Mucosa of gallbladder (tissue), 1 donor: ENCODE measurements at places on chromosomes 7 and 10. TPM values are rescaled to one million over a fixed set of nuclear protein-coding genes. Genes with fewer than 3 reads are reported as not detected.

DNA sequence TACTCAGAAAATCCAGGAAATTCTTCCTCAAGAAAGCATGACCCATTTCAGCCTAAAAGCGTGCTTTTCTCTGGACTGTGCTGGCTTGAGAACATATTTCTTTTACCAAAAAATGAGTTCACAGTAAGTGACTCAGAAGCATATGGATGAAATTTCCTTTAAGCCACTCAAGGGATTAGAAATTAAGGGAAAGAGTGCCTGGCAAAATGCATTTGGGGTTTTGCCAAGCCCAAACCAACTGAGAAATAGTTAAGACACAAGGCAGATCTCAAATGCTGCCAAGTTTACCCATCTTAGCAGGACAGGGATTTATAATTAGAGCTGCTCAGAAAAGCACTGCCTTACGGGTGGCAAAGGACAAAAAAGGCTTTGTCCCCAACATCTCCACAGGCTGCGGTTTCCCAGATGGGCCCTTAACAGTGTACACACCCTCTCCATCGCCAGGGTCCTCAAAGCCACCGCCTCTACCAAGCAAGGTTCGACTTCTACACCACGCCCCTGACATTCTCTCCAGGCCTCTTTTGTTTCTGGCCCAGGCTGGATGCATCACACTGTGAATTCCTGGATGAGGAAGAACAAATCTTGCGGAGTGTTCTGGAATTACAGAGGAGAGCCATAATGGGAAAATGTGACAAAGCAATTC, 30.1 kb upstream of the CDHR3 start:
- DNase-seq: peak; percentile 13

DNA sequence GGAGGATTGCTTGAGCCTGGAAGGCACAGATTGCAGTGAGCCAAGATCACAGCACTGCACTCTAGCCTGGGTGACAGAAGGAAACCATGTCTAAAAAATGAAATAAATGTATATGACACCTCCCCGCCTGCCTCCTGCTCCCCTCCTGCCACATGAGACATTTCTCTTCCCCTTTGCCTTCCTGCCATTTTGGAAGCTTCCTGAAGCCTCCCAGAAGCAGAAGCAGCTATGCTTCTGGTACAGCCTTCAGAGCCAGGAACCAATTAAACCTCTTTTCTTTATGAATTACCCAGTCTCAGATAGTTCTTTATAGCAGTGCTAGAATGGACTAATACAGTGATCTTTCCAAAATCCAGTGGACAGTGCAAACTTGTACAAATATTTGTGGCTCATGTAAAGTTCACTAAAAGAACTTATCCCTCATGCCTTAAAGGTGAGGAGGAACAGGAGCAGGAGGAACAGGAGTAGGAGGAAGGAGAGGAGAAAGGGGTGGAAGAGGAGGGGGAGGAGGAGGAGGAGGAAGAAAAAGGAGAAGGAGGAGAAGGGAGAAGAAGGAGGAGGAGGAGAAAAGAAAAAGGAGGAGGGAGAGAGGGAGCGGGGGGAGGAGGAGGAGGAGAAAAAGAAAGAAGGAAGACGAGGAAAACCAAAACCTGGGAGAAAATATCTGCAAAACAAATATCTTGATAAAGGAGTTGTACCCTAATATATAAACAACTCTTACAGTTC, 2.8 kb upstream of the ABI1 start:
- DNase-seq: no peak

DNA sequence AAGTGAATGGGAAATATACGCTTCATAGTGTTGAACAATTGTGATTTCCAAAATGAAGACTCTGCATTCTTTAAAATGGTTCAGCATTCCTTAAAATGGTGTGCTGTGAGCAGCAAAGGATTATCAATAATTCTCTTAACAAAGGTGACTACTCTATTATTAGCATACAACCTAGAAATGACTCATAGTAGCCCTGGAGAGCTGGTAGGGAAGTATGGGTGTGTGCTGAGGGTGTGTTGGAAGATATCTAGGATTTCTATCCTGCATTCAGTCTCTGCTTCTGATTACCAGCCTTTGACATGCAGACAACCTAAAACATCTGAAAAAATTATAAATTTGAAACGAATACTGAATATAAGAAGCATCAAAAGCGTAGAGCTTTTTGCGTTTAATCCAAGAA, 72.5 kb downstream of the SEMA3D start:
- DNase-seq: no peak

- DNase-seq: no peak
Measured at GRCh38 chr10:130041451-130042371, 68.9 kb downstream of the C10orf143 start.

IFIT3 gene
- total RNA-seq: 11.1 TPM

GRCh38 chr7:146948703-146949102, 832.1 kb downstream of the CNTNAP2 start:
- no peak for DNase-seq

BLNK gene
- 43.9 TPM for total RNA-seq

GRCh38 chr10:5071411-5072198, 22.6 kb upstream of the AKR1C3 start:
- DNase-seq: peak; percentile 83

COL13A1 gene
- total RNA-seq: 2.5 TPM

GRCh38 chr7:48285373-48285772, 114.1 kb downstream of the ABCA13 start:
- DNase-seq: no peak

TET1 gene
- total RNA-seq: 3.1 TPM

DNA sequence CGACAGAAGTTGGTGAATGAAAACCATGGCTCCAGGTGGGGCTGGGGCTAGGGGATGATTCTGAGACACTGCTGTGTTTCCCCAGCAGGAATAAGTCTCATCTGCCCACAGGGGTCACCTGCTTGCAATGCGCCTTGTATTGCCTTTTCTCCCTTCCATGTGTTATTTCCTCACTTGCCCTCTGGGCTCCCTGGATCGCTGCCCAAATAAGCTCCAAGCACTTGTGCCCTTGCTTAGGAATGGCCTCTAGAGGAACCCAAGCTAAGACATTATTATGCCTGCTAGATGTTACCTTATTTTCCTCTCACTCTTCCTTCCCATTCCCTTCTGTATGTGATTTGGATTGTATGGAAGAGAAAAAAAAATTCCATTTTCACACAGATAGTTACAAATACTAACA, 24.8 kb upstream of the PLPP4 start:
- no peak for DNase-seq

DNA sequence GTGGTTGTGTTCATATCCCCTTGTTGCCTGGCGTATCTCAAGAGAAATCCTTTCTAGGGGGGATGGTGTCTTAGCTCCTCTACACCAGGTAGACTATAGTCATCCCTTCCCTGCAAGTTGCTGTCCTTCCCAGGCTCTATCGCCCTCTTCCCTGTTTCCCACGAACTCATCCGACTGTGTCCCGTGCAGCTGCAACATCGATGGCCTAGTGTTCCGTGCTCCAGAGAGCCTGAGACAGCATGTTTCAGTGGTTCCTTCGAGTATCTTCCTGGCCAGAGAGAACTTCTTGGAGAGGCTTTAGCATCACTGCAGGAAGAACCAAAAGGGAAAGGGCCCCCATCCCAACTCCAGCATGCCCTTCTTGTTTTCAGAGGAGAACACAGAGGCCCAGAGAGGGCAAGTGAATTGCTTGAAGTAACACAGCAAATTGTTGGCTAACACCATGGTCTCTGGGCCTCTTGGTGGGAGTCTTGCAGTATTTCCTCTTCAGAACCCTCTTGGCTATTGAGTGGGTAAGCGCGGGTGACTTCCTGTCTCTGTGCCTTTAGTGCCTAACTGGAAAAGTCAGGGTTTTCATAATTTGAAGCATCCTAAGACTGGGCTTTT, 162.9 kb downstream of the RGS10 start:
- DNase-seq: no peak

UCMA gene
- not detected for total RNA-seq

DNA sequence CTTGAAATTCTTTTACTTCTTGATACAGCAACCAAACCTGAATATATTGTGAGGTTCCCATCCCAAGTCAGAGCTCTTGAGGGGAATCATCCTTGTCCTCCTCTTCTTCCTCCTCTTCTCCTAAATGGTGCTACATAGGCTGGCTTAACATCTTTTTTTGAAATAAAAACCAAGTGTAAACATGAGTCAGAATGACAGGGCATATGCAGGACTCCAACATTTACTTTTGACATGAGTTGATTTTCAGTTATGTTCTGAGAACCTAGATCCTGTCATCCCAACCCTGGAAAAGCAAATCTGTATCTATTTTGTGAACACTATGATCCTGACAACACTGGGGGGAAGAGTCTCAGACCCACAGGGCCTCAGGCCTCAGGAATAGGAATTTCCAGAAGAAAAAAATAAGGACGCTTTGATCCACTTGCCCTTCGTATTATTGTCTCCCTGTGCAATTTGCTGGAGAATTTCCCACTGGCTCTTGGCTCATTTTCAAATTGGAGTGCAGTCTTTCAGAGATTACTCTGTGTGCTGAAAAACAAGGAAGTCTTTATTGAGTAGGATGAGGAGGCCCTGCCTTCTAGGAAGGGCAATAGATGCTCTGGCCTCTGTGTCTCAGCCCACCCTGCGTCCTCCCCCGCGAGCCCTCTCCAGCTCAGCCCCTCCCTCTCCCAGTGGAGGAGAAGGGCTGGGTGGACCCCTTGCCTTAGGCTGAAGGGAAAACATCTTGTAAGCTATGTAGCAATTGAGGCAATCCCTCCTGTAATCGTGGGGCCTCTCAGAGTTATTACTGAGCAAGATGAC, 121.6 kb downstream of the CREB5 start:
- peak; percentile 34 for DNase-seq

DNA sequence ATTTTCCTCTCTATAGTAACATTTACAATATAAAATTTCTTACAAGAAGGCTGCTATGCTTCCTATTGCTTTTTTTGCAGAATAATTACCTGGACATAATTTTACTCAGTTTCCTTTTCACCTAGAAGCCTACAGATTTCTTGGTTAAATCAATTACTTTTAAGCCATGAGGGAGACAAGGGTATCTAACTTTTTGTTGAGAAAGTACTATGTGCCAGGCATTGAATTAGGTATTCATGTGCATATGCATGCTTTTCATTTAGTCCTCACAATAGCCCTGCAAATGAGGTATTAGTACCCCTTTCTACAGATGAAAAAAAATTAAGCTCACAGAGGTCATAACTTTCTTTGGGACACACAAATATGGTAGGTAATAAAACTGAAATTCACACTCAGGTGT, 16.4 kb downstream of the PCGF6 start:
- no peak for DNase-seq

GRCh38 chr10:102504976-102505300, 1.2 kb downstream of the SUFU start:
- no peak for DNase-seq

- peak; percentile 5 for DNase-seq
Measured at GRCh38 chr10:128781637-128782036, 655.4 kb upstream of the MKI67 start.

- no peak for DNase-seq
Measured at GRCh38 chr10:95518455-95519452, 42.4 kb downstream of the SORBS1 start.

DNA sequence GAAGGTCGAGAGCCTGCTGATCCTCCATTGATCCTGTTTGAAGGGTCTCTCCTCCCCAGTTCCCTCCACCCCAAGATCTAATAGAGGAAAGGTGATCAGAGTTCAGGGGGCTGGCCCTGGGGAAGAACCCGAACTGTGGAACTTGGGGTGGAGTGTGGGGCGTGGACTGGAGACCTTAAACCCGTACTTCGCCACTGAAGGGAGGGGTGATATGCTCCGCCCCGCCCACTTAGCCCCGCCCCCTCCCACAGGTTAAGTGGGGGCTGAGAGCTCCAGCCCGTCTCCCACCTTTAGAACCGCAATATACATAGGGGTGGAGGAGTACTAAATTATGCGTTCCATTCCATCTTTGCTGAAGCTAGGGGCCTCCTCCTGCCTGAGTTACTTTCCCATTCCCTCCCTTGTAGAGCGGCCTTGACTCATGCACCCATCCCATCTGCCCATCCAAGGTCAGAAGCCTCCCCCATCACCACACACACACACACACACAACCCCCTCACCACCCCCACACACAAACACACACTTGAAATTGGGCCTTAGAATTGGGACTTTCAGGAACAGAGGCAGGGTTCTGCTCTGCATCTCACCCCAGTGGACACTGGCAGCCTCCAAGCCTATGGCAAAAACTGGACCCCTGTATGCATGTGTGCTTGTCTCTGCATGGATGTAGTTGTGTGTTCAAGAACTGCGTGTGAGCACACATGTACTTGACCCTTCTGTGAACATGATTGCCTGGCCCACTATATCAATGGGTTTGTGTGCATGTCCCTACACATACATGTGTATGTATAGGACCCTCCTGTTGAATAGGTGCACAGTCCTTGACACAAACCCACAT, 991 bp downstream of the SEMA4G start:
- DNase-seq: peak; percentile 46

DNA sequence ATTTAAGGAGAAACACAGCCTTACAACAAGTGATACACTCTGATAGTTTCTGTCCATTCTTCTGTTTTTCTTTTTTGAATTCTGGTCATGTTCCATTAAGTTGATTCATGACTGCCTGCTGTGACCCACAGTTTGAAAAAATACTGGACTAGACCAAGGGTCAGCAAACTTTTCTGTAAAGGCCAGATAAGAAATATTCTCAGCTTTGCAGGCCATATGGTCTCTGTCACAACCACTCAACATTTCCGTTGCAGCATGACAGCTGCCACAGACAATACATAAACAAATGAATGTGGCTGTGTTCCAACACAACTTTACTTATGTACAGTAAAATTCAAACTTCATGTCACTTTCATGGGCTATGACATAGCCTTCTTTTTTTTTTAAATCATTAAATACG, 156.7 kb downstream of the PLXNA4 start:
- DNase-seq: no peak

SPDYE6 gene
- not detected for total RNA-seq

TAS2R39 gene
- total RNA-seq: not detected

SLC18A3 gene
- total RNA-seq: 0.20 TPM

DNA sequence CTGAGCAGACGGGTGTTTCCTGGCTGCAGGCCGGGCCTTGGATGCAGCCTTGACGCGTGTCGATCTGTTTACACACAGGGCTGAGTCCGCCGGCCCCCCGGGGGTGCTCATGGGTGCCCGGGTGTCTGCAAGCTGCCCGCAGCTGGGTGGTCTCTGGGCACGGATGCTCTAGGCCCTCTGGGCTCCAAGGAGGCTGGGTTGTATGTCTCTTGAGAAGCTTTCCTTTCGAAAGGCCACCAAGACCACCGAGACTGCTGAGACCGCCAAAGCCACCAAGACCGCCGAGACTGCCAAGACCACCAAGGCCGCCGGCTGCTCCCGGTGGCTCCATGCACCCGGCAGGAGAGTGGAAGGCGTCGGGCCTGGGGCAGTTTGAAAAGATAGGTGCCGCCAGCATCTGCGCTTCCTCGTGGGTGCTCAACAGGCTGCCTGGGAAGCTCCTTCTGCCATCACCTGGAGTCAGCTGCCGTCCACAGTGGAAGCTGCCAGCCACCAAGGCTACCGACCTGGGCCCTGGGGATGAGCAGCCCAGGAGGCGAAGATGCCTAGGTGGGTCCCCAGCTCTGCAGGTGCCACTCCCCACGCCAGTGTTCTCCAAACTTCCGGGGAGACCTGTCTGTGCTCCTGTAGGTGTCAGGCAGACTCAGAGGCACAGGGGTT, 121.1 kb downstream of the INPP5A start:
- no peak for DNase-seq

GDF2 gene
- total RNA-seq: not detected

GRCh38 chr10:130016993-130017630, 53.0 kb upstream of the EBF3 start:
- DNase-seq: no peak

- DNase-seq: no peak
Measured at GRCh38 chr7:36288501-36288900, 101.2 kb upstream of the ANLN start.

PRPS1L1 gene
- not detected for total RNA-seq

PAX2 gene
- not detected for total RNA-seq
